ENCODE measurements at places on chromosomes 7 and 10.

DNA sequence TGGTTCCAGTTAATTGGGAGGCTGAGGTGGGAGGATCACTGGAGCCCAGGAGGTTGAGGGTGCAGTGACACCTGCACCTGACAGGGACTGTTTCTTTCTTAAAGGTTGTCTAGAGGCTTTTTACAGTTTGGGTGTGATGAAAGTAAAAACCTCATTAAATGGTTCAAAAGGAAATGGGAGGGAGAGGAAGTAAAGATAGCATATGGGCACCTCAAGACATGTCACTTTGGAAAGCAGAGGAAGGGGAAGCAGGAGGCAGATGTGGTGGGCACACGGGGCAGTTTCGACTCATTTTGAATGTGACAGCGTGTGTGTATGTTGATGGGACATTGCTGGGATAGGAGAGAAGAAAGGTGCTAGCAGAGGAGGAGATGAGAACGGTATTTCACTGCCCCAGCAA, 203.1 kb downstream of the MLLT10 start:
- DNase-seq: no peak

DNA sequence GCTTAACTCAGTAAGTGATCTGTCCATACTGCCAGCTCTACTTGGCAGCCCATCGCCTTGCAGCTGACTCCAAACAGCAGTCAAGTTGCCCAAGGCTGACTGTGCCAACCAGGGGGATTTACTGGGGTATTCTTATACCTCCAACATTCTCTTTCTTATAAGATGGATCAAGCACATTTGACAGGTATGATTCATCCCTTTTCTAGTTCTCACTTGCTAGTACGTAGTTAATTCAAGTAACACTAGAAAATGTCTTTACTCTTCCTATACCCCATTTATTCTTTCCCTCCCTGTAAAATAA, 77.0 kb downstream of the SLC25A13 start:
- no peak for DNase-seq

- no peak for DNase-seq
Measured at GRCh38 chr10:103905441-103905840, 12.5 kb downstream of the STN1 start.

DNA sequence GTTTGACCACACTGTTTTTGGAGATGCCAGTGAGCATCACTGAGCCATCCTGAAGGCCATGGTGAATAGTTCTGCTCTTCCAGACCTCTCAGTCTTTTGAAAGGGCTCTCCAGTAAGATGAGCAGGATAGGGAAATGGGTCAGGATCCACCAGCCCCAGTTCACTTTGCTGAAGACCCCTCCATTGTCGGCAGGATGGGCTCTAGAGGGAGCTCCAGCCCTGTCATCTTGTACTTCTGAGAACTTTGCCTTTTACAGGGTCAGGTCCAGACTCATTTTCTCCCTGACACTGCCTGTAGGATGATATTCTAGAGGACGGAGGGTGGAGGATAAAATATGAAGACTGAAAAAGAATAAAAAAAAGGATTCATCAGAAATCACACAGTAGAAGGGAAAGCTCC, 13.1 kb downstream of the LHFPL3 start:
- DNase-seq: no peak

DNA sequence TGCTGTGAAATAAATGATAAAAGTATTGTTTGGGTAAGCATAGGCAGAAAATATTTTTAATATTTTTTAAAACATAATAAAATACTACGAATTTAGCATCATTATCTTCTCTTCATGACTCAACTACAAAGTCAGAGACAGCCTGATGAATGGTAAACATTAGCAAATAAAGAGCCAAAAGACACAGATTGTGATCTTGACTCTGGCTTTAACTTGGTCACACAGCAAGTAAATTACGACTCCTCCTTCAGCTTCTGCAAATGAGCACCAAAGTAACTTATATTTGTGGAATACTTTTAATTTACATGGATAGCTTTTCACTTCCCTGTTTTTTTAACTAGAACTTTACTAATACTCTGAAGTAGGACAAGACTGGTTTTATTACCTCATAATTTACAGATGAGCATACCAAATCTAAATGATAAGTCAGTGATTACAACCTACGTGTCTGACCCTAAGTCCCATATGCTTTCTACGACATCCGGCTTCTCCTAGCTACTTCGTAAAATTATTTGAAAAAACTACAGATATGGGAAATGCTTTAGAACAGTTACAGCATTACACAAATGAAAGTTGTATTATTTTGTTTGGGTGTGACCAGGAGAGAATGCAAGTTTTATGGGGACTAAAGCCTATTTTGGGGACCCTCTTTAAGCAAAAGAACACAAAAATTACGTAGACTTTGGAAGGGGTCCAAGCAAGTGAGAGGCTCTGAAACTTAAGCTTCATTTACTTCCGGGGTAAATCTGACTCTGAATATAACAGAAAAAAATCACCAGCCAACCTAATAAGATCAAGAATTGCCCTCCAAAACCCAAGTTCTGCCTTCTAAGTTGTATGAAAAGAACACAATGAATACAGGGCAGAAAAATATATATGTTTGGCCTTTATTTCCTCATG, 133.8 kb downstream of the CPEB3 start:
- DNase-seq: no peak

GRCh38 chr7:78176171-78176570, 377.6 kb downstream of the PHTF2 start:
- no peak for DNase-seq

DNA sequence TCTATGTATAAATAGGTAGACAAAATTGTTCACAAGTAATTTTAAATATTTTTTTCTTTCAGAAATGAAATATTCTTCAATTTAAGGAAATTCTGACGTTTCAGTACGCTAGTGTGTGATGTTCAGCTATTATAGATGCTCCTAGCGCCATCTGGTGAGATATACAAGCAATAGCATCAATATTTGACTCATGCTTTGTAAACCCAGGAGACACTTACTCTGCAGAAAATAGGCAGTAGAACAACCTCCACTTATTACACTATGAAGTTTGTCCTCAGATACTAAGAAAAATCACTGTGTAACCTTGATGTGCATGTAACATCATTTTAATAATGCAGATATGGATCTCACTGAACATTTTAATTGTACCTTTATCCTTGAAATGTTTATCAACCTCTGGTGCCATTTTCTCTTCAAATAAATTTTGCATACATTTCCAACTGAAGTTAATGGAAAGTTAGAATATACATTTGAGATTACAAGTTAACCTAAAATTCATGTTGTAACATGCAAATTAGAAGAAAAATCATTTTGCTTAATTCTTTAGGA, 151.5 kb upstream of the FAM3C start:
- DNase-seq: no peak

GRCh38 chr10:129622736-129623135, 155.7 kb downstream of the MGMT start:
- DNase-seq: no peak

GRCh38 chr7:28169230-28169629, 11.4 kb downstream of the JAZF1 start:
- DNase-seq: no peak

- DNase-seq: no peak
Measured at GRCh38 chr7:35785250-35785649, 15.6 kb upstream of the SEPTIN7 start.

- DNase-seq: no peak
Measured at GRCh38 chr7:94848531-94848930, 58.9 kb upstream of the PPP1R9A start.

DNA sequence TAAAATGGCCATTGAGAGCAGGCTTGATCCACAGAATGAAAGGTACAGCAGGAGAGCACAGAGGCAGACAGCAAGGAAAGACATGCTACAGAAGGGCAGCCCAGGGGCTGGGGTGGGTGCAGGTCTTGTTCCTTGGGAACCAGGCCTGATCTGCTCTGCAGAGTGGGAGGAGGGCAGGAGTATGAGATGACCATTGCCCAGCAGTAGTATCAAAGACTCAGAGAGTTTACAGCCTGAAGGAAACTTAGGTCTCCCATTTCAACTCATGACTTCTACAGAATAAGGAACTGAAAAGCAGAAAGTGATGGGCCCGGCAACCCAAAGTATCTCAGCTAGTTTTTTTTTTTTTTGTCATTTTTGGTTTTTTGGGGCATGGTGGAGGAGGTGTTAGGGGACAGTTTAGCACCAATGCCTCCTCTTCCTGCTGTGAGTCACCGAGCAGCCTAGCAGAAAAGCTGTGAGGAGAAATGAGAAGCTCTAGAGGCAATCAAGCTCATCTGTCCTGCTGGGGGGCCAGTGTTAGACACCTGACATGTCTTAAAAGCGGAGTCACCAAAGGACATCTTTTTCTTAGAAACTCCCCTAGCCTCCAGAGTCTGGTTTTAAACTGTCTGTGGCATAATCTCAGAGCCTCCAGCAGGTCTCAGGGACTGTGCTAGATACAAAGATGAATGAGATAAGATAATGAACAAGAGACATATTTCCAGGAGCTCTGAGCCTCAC, 34.3 kb upstream of the HERPUD2 start:
- DNase-seq: no peak

DNA sequence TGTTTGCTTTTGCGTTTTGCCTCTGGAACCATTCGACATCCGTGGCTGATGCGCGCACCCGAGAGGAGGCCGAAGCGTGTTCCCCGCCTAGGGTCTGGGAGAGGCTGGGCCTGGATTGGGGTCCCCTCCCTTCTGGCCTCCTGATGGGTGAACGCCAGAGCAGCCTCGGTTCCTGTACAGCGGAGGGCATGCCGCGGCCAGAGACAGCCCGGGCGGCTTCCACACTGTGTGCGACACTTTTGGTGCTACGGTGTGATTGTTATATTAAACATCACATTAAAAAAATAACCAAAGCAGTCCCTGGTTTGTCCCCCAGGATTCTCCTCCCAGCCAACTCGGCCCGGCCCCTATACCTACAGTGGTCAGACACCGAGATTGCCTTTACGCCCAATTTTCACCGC, 3.7 kb upstream of the HOXA7 start:
- DNase-seq: no peak

- DNase-seq: no peak
Measured at GRCh38 chr7:103445228-103446048, 569 bp downstream of the SLC26A5 start.

DNA sequence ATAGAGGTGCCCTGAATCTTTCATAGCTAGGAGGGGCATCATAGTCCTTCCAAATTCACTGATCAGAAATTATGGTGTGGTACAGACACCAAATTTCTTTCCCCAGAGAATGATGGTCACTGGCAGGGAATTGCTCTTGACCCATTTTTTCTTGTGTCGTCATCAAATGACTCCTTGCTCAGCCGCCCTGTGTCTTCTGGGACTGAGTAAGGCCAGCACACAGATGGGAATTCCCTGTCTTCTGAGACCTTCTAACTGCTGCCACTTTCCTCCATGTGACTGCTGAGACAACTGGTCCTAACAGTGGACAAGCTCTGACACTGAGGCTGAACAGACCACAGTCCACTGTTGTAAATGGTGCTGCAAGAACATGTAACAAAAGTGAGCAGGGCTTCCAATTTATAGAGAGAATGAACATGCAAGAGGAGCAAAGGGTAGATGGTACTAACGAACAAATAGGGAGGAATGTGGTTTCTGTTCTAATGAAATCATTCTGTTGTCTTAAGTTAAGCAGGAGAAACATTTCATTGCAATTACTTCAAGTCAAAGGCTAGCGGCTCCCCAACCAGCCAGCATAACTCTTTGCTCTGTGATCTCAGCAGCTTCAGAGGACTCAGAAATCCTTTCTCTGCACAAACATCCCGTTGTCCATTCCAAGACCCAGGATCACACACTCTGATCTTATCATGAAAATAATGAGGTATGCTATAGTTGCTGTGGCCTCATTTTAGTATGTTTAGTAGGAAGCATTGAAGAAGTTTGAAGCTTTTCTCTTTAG, 235.9 kb upstream of the PRSS1 start:
- no peak for DNase-seq

DNA sequence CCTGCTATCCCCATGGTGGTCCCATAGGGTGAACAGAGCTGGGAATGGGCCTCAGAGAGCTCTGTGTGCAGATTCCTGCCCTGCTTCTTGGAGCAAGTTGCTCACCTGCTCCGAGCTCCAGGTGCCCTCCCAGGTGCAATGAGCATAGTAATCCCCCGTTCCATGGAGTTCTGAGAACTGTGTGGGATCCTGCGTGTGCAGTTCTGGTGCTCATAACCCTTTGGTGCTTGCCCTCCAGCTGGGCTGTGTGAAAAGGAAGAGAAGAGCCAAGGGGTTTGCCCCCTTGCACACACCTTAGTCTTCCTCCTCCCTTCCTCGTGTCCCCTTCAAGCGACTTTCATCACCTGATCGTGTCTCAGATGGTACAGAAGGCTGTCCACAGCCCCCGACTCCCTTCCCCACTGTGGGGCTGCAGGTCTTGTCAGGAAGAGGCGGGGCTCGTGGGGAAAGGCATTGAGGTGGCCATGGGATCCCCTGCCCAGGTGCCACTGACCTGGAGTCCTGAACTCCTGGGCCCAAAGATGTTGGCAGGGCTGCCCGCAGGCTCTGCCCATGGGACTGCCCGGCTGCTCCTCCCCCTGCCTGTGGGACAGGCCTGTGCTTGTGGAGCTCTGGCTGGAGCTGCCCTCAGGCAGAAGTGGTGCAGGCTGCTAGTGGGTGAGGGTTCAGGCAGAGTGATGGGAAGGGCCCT, 21.9 kb upstream of the ZNF488 start:
- DNase-seq: no peak

DNA sequence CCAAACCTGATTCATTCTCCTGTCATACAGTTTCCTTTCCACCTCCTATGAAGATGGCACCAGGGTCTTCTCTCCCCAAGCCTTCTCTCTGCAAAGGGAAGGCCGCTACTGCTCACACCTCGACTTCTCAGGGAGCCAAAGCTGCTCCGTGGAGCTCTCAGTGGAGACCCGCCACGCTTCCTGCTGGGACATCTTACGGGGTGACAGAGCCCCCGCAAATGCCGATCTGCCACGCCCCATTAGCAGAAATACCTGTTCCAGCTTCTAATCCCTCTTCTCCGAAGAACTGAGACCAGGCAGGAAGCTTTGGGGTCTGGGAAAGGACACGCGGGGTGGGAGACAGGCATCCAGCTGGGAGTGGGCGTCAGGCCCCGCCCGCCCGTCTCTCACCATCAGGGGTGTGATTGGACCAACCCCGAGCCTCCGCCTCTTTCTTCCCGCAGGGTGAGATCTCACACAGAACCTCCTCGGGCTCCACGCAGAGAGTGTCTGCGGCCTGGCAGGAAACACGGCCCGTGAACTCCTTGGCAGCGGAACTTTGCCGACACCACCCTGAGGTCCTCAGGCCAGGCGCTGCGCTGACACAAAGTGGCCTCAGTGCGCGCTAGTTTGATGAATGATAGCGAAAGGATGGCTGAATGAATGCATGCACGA, 12.0 kb upstream of the CALML5 start:
- DNase-seq: no peak

DNA sequence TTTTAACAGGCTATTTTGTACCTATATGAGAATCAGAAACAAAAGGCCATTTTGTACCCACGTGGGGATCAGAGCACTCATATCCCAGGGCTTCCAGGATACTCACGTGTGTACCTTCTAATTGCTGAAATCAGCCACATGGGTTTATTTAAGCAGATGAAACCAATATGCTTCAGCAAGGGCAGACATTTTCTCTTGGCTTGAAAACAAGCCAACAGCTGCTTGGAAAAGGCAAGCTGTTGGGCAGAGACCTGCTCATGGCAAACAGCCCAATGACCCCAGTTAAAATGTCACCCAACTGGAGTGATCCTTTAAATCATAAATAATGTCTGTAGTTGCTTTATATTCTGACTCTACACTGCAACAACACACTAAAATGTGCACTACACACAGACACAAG, 26.5 kb upstream of the TOMM7 start:
- DNase-seq: no peak

Measured in stimulated activated CD4-positive, alpha-beta T cell treated with anti-CD3 and anti-CD28 coated beads, Interleukin-1b, Interleukin-23, amount 100 ng/mL, for 4 hours (primary cell).